Umbilical cord (tissue), 2 donors: ENCODE measurements at places on chromosomes 6 and 20. TPM values are rescaled to one million over a fixed set of nuclear protein-coding genes. Genes with fewer than 3 reads are reported as not detected.

IRAK1BP1 gene
- total RNA-seq, result 20.9 TPM

EPHA7 gene
- total RNA-seq, result 6.7 TPM

MACROD2 gene
- total RNA-seq, result 69.6 TPM

BPIFB4 gene
- not detected for total RNA-seq

TEAD3 gene
- 12.0 TPM for total RNA-seq

LTB gene
- 0.96 TPM for total RNA-seq

UNC5CL gene
- not detected for total RNA-seq

TINAG gene
- total RNA-seq, result 0.24 TPM

LGSN gene
- 4.1 TPM for total RNA-seq

HLA-G gene
- total RNA-seq, result not detected

THBD gene
- 33.5 TPM for total RNA-seq

CRISP3 gene
- total RNA-seq, result 10.8 TPM

MROH8 gene
- 2.4 TPM for total RNA-seq

B3GAT2 gene
- 4.3 TPM for total RNA-seq

DPM1 gene
- total RNA-seq, result 98.7 TPM
